Stimulated activated naive CD8-positive, alpha-beta T cell treated with anti-CD3 and anti-CD28 coated beads, Interleukin-15, amount 100 ng/mL, for 72 hours (primary cell): ENCODE measurements at places on chromosomes 12 and 14.

GRCh38 chr12:122080149-122081082 is 1.9 kb downstream of the MLXIP start:
- DNase-seq = no peak

DNA sequence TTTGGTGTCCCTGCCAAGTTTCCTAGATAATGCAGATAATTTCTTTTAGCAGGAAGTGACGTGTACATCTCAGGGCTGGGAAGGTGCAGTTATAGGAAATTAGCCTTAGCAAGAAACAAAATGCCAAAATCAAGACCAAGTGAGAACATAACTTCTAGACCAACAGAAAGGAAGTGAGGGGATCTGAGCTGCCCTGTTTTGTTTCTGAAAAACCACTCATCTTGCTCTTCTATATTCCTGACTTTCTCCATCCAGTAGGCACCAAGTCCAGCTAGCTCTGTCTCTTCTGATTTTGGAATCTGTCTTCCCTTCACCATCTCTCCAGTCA is 23.9 kb upstream of the DUSP6 start:
- no peak for DNase-seq

DNA sequence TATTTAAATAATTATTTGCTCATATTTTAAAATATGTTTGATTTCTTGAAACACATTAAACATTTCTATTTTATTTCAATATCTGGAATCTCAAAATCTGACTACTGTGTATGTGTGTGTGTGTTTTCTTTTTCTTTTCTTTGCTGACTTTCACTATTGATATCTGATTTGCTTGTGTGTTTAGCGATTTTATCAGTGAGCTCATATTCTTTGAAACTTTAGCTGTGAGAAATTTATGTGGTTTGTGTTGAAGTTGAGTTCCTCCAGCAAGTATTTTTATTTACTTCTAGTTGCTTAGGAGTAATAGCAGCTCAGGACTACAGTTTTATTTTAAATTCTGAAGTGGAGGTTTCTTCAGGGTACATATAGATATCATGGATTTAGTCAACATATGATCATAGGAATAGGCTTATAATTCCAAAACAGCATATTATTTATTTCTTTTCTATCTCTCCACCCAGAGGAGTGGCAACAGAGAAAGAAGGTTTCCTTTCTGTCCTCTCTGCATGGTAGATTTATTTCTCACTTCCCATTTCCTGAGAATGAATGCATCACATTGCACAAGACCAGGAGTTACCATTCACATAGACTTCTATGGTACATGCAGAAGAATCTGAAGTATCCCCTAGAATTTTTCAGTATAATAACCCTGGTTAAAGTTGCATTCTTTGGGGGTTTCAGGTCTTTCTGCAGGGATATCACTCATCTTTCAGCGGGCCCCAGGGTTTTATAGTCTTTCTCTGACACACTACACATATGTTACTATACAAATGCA is 60.5 kb downstream of the PTPRQ start:
- no peak for DNase-seq

DNA sequence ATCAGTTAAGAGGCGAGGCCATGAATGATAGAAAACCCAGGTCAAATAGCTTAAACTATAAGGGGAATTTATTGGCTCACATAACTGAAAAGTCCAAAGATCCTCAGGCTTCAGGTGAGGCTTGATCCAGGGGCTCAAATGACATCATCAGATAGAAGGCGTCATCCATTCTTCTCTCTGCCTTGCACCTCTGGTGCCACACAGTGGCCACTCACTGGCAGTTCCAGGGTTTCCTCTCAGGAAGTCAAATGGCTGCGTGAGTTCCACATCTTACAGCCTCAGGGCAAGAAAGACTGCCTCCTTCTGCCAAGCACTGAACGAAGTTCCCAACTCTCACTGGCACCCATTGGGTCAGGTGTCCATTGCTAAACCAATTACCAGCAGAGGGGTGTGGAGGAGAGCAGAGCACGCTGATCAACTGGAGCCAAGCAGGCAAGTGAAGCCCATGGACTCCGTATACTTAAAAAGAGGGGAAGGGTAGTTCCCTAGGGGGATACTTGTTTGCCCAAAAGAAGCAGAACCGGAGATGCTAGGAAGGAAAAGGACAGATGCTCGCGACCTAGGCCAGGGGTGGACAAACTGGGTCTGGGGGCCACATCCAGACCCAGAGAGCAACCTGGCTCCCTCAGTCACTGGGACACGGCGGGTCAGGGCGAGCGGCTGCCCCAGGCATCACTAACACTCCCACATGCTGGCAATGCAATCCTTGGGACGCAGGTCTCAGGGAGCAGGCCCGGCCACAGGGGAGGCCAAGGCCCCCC is 69.3 kb downstream of the SERPINA3 start:
- DNase-seq = no peak

GRCh38 chr12:111420494-111420893 is 14.8 kb downstream of the SH2B3 start:
- DNase-seq = no peak

DNA sequence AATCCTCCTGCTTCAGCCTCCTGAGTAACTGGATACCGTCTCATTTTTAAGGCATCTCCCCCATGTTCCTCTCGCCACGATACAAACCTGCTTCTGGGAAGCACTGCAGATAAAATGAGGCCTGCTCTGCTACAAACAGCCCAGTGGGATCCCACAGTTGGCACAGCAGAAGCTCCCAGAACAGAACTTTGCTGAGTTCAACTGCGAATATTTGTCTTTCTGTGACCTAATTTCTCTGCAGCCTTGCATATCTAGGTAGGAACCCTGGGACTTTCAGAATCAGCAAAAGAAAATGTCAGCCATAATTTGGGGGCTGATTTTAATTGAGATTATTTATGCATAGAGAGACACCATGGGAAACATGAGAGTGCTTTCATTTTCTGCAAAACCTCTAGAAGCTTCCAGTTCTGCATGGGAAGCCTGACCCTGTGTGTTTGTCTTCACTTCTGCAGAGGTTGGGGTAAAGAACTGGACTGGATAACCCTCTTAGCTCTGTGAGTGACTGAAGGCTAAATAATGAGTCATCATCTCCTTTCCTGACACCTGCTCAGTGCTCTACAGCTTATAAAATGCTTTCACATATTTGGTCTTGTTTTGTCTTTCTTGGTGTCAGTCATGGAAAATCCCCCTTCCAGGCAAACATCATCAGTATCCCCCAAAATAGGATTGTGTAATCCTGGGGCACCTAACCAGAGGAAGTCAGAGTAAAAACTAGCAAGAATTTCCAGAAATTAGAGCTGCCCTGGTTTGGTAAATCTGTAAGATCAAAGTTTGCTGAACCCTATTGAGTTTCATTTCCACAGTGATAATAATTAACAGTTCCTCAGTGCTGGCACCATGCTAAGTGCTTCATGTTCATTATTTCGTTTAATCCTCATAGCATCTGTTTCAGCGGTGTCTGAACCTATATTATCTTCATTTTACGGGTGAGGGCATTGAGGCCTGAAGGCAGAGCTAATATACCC is 185.8 kb downstream of the SLC15A4 start:
- DNase-seq = no peak

DNA sequence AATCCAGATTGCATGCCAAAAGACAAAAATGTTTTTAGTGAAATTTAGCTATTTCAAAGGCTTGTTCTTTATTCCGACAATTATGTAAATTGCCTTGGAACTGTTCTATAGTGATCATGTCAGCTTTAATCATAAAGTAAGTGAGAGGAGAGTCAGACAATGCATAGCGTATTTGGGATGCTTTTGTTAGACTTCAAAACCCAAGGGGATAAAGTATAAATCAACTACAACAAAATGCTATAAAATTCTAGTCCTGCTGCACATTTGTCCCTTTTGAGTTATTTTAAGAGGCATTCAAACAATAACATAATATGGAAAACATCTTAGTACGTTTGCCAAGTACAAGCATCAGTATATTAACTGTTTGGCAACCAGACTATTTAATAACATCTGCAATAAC is 11.3 kb downstream of the RTRAF start:
- no peak for DNase-seq

DNA sequence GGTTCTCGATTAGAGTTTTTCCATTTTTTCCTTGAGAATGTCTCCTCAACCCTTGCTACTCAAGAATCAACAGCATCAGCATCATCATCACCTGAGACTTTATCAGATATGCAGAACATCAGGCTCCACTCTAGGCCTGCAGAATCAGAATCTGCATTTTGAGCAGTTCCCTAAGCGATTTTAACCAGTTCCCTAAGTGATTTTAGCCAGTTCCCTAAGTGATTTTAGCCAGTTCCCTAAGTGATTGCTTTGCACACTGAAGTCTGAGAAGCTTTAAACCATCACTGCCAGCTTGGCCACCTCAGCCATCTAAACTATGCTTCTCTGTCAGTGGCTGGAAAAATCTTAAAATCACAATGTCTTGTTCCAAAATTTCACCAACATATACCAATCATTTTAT is 29.4 kb upstream of the SLC38A1 start:
- DNase-seq = no peak

DNA sequence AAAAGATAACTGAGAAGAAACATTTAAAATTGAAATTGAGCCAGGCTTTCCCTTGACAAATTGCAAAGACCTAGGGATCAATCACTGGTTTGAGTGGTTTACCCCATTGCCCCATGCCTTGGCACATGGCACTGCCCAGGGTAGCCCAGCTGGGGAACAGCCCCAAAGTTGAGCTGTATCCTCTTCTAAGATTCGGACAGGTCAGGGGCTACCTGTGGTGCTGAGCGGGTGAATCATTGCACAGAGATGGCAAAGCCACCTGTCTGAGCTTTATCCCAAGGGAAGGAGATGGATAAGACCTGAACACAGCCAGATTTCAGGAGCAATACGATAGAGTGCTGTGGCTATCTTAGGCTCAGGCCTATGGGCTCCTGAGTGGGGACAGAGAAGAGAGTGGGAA is 7.0 kb downstream of the IFI27L2 start:
- no peak for DNase-seq

- DNase-seq = no peak
These were observed 270.2 kb downstream of the SSPN start for GRCh38 chr12:26465419-26466097.

- DNase-seq = peak; percentile 26
These were observed 780 bp downstream of the TBC1D15 start for GRCh38 chr12:71840231-71840847.

- DNase-seq = no peak
These were observed 114.1 kb downstream of the RFLNA start for GRCh38 chr12:124408822-124409517.

- DNase-seq = no peak
These were observed 17.6 kb upstream of the AKAP6 start for GRCh38 chr14:32311294-32312009.

- DNase-seq = no peak
These were observed 164.9 kb downstream of the ANO4 start for GRCh38 chr12:100959481-100959880.

GRCh38 chr14:93703941-93704340 is 84.3 kb downstream of the PRIMA1 start:
- DNase-seq = no peak

- no peak for DNase-seq
These were observed 160.1 kb downstream of the NUAK1 start for GRCh38 chr12:105978686-105979085.
